Bronchial smooth muscle cell (primary cell): ENCODE measurements at places on chromosomes 7 and 10. TPM values are rescaled to one million over a fixed set of nuclear protein-coding genes. Genes with fewer than 3 reads are reported as not detected.

Gene FAM25G
- not detected in 2 replicates for total RNA-seq

Gene SLC13A1
- not detected in 2 replicates for total RNA-seq

Gene COBL
- total RNA-seq, result not detected in 2 replicates

Gene HPS6
- 18.4 and 22.4 TPM in 2 replicates for total RNA-seq

Gene COL28A1
- total RNA-seq, result 0.09 and 0.16 TPM in 2 replicates

Gene PNLIPRP2
- not detected in 2 replicates for total RNA-seq

Gene ELOVL3
- 0.47 and 0.69 TPM in 2 replicates for total RNA-seq

Gene NEUROG3
- not detected in 2 replicates for total RNA-seq

Gene BLOC1S2
- 50.1 and 73.3 TPM in 2 replicates for total RNA-seq

Gene RNF133
- 0.16 and 0.34 TPM in 2 replicates for total RNA-seq

Gene MEIG1
- 0.52 TPM in 1 of 2 replicates, not detected in the other for total RNA-seq

Gene DDC
- not detected in 2 replicates for total RNA-seq

Gene PTPRE
- 0.52 and 0.79 TPM in 2 replicates for total RNA-seq

Gene WAPL
- total RNA-seq, result 42.0 and 42.1 TPM in 2 replicates

Gene GHRHR
- not detected in 2 replicates for total RNA-seq

Gene TRPV5
- not detected in 2 replicates for total RNA-seq

Gene ZNF488
- 0.34 TPM in 1 of 2 replicates, not detected in the other for total RNA-seq

Gene SNCG
- total RNA-seq, result 7.2 and 69.4 TPM in 2 replicates

Gene TMEM236
- under 0.01 TPM in 1 of 2 replicates, not detected in the other for total RNA-seq

Gene SPDYE8
- not detected in 2 replicates for total RNA-seq

Gene CALHM1
- not detected in 2 replicates for total RNA-seq

Gene NUPR2
- total RNA-seq, result not detected in 2 replicates

Gene SORCS1
- total RNA-seq, result not detected in 2 replicates

Gene NAPEPLD
- 12.7 and 18.9 TPM in 2 replicates for total RNA-seq

Gene DNAJC12
- total RNA-seq, result 1.4 and 2.3 TPM in 2 replicates

Gene BTBD16
- 0.16 TPM in 1 of 2 replicates, not detected in the other for total RNA-seq

Gene NFE2L3
- total RNA-seq, result 0.63 and 1.9 TPM in 2 replicates

Gene TMEM139
- total RNA-seq, result 0.09 TPM in 1 of 2 replicates, not detected in the other

Gene TMEM213
- total RNA-seq, result not detected in 2 replicates

Gene CDK1
- total RNA-seq, result 0.94 and 4.7 TPM in 2 replicates

Gene LRGUK
- 0.09 and 0.16 TPM in 2 replicates for total RNA-seq

Gene NEURL1
- total RNA-seq, result 0.16 and 0.17 TPM in 2 replicates

Gene NKX2-3
- total RNA-seq, result not detected in 2 replicates

Gene ACHE
- under 0.01 and 0.17 TPM in 2 replicates for total RNA-seq

Gene PRLHR
- total RNA-seq, result 0.09 TPM in 1 of 2 replicates, not detected in the other

Gene ACTL6B
- total RNA-seq, result not detected in 2 replicates

Gene DLX5
- total RNA-seq, result not detected in 2 replicates
